ENCODE measurements at places on chromosomes 13 and 19.

DNA sequence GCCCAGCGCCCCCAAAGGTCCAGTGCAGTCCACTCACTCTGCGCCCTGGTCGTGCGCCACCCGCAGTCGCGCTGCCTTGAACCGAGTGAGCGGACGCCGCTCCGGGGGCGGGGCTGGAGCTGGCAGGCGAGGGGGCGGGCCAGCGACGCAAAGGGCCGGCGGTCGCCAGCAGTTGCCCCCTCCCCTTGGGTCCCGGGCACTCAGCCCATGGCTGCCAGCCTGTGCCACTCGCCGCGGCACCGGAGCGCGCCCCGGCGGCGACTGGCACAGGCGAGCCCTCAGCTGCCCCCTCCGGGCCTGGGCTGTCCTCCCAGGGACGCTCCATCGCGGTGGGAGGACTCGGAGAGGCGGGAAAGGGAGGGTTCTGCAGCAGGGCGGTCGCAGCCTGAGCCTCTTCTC, at the start of gene S1PR5:
Gene S1PR5, minus strand, starts transcription at position 87 of the 399 bp plus-strand sequence. CDS start 2,436 bp downstream, outside the sequence.
- DNase-seq, result no peak

DNA sequence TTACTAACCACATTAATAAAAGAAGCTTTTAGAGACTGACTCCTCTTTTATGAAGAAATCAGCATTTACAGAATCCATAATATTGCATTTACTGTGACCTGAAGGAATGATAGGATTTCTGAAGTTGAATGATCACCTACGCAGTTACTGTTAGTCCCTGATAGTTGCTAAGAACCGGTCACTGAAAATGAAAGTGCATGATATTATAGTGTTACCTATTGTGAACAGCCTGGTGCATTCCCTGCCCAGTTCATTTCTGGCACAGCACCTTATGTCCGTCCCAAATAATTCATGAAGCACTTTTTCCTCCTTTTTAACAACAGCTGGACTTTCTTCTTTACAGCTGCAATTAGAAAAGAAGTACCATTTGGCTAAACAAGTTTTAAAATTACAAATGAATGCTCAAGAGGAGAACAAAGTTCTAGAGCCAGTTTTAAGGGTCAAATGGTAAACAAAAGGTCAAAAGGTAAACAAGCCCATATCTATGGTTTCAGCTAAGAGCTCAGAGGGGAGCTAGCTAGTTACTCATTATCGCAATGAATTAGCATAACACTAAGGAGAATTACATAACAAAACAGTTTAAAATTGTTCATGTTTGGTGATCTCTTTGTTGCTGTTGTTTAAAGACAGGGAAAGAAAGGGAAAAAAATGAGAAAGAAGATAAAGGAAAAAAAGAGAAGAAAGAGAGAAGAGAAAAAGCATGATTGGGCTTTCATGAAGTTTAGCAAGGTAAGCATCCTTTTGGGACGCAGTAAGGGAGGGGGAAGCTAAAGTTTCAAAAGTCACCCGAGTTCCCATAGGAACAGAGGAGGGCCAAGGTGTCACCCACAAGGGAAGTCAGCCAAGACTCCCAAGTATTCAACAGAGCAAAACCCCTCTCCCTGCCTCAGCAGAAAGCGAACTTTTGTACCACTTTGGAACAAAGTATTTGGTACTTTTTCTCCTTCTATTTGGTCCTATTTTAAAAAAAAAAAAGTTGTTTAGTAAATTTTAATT, 50.2 kb downstream of the FLT3 start:
- no peak for DNase-seq

DNA sequence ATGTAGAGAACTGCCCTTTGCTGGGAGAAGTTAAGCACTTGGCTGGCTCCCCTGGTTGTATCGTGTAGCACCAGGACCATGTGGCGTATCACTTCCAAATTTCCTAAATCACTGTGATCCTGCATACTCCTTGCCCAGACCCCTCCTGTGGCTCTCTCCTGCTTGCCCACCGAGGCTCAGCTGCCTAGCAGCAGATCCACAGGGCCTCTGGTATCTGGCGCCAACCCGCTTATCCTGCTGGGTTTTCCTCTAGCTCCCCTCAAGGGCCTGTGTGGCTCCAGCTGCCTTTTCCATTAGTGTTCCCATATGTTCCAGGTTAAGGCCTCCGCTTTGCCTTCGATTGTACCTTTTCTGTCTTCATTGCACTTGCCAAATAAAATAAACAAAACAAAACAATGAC, 16.5 kb downstream of the LRCH1 start:
- DNase-seq, result no peak

GRCh38 chr19:3513229-3514140, 7.4 kb downstream of the FZR1 start:
- DNase-seq, result no peak

DNA sequence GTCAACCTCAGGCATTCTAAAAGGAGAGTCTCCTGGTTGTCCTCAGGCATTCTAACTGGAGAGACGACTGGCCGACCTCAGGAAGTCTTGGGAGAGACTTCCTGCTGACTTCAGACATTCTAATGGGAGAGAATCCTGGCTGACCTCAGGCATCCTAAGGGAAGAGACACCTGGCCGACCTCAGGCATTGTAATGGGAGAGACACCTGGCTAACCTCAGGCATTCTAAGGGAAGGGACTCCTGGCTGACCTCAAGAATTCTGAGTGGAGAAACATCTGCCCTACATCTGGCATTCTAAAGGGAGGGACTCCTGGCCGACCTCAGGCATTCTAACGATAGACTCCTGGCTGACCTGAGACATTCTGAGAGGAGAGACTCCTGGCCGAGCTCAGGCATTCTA, 1353.3 kb downstream of the UQCRFS1 start:
- DNase-seq, result no peak

DNA sequence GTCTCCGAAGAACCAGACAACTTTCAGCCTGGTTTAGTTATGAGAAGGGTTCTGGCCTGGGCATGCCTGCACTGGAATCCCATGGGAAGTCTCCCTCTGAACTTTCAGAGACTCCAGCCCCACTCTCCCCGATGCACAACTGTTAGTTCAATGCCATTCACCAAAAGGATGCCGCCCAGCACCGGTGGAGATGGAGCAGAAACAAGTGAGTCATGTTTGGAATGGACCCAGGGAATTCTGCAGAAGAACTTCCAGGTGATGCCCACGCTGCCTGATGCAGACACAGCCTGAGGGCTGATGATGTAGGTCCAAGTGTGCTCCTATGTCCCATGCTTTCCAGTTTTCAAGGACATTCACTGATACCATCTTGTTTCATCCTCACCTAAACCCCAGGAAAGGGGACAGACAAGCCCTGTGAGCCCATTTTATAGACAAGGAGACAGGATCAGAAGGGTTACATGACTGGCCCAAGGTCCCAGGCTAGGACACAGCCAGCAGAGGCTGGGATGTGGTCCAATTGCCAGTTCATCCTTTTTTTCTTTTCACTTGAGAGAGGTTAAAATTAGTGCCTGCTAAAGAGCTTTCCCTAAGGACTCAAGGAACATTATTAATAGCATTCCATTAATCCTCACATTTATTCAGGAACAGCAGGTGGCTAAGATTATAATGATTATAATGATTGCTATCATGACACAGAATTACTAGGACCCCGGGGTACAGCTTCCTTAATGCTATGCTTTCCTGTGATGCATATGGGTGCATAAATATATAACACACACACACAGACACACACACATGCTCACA, 39.5 kb downstream of the SIAH3 start:
- DNase-seq, result no peak

- no peak for DNase-seq
Observed at GRCh38 chr13:105937451-105937850, 598.0 kb downstream of the EFNB2 start.

- DNase-seq, result no peak
Observed at GRCh38 chr13:102645701-102646100, 48.9 kb downstream of the TPP2 start.

DNA sequence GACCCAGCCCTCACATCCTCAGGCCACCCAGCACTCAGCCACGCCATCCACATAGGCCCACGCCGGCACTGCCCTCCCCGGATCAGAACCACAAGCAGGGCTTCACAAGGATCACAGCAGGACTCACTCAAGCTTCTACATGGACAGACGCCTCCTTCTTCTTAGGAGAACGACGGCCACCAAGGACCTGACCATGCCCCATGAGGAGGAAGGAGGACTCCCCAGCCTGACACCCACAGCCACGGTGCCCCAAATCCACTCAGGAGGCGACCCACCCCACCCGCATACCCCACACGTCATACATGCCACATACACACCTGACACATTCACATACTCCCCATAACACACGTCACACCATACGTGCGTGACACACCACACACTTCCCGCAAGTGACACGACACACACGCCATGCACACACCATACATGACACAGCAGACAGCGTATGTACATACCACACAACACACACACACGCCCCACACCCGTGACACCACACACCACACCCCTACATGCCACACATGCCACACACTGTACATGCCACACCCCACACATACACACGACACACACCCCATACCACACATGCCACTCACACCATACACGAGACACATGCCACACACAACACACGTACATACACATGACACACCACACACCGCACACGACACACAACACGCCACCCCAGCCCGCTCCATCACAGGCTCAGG, 50.4 kb downstream of the MLLT1 start:
- no peak for DNase-seq

- DNase-seq, result no peak
Observed at GRCh38 chr13:97849305-97849704, 104.2 kb upstream of the IPO5 start.

DNA sequence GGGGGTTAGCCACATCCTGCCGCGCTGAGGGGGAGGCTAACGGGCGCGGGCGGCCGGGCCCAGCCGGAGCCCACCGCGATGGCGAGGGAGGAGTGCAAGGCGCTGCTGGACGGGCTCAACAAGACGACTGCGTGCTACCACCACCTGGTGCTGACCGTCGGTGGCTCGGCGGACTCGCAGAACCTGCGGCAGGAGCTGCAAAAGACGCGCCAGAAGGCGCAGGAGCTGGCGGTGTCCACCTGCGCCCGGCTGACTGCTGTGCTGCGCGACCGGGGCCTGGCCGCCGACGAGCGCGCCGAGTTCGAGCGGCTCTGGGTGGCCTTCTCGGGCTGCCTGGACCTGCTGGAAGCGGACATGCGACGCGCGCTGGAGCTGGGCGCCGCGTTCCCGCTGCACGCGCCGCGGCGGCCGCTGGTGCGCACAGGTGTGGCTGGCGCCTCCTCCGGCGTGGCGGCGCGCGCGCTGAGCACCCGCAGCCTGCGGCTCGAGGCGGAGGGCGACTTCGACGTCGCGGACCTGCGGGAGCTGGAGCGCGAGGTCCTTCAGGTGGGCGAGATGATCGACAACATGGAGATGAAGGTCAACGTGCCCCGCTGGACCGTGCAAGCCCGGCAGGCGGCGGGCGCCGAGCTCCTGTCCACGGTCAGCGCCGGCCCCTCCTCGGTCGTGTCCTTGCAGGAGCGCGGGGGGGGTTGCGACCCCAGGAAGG, 692 bp downstream of the RGS9BP start:
- no peak for DNase-seq

DNA sequence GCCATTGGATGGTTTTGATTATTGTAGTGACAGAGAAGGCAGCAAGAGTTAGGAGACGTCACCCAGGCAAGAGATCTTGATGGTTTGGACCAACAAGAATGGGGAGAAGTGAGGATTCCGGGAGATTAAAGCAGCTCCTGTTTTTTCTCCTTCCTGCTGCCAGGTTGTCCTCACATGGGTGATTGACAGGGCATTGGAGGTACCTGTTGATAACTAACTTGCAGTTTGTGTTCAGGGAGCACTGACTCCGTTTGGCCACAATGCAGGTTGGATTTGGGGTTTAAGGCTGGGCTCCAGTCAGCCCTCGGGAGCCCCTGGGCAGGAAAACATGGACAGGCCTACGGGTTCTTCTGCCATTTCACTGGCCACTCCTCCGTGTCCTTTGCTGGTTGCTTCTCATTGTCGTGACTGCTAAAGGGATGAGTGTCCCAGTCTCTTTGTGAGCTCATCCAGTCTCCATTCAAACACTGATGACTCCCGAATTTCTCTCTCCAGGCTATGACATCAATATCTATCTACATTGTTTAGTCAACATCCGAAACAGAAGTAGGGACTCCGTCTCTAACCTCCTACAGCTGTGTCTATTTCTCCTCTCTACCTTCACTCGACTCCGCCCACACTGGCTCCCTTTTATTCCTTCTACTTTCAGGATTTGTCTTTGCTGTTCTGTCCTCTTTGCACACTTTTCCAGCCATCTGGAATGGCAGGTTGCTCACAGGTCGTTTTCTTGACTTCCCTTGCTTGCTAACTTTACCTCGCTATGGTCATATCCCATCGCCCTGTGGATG, 1.3 kb upstream of the PTOV1 start:
- DNase-seq, result no peak

DNA sequence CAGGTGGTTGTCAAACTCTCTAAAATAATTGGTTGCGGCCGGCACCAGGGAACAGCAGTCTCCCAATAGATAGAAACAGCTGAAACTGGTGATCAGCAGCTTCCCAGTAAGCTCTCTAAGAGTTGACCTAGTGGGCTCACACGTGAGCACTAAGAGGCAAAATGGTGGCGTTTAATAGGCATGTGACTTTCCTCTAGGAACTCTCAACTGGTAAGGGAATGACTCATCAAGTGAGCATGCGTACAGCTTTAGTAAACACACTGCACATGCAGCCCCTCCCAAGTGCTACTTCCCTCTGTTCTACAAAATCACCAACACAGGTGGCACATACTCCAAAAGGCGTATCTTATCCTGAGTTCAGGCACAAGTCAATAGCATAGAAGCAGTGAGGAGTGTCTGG, 41.7 kb downstream of the TNFSF11 start:
- no peak for DNase-seq

DNA sequence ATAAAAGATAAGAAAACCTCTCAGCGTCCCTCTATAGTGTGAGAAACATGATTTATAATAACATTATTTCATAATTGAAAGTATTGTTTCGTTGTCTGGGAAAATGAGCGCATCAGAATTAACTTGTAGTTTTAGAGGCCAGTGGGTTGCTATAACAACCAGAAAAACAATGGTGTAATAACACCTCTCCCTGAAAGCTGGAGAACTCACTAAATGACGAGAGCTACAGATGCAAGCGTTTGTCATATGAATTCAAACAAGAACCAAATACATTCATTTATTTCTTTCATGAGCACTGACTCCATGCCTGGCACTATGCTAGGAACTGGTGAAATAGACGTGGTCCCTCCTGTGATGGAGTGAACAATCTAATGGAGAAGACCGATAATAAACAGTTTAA, 16.3 kb downstream of the KBTBD7 start:
- no peak for DNase-seq

DNA sequence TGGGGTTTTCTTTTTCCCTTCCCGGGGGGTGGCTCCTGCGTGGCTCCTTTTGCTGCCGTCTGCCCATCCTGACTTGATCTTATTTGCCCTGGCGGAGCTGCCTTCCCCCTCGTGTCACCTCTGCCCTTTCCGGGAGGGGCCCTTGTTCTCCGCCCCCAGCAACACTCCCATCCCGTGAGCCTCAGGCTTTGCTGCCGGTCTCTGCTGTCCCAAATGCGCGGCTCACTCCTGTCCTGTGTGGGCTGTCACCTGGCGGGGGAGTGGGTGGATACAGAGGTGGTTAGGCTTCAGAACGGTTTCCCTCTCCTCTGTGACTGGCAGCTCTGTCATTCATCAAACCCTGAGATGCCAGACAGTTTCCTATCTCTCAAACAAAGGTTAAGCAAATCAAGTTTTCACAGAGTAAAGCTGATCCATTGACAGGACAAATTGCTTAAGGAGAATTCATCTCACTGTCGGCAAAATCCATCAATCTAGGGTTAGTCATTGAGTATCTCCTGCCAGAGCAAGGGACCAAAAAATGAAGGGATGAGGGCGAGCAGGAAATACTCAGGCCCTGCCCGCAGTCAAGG, 84.0 kb downstream of the ANKRD10 start:
- DNase-seq, result no peak

GRCh38 chr13:57408312-57408711, 223.2 kb upstream of the PCDH17 start:
- DNase-seq, result no peak

GRCh38 chr13:114078461-114079451, 53.7 kb downstream of the RASA3 start:
- no peak for DNase-seq
